CD4-positive, alpha-beta T cell treated with Interleukin-17A for 4 hours (primary cell): ENCODE measurements at places on chromosomes 13 and 19.

- DNase-seq = no peak
These were observed 29.6 kb upstream of the TSC22D1 start for GRCh38 chr13:44605721-44606120.

DNA sequence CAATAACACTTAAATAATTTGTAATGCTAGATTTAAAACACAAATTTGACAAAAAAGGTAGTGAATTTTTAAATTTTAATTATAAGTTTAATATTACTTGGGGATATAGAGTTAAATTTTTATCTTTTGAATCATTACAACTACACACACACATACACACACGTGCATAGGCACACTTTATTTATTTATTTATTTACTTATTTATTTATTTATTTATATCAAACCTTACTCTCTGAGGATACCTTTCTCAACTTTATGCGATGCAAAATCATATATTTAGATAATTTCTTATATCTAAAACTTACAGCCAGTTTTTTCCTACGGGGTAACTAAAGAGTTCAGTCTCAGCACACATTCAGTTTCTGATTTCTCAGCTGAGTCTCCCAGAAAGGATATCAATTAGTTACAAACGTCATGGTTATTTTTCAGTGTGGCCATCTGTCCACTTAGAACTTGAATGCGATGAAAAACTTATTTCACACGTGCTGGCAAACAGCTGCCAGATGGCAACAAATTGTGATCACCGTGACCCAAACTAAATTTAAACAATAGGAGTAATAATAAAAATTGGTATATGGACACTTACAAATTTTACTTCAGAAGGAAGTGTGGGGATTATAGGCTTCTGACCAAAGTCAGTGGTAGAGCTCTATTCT, 683.1 kb upstream of the PRR20A start:
- DNase-seq = no peak

DNA sequence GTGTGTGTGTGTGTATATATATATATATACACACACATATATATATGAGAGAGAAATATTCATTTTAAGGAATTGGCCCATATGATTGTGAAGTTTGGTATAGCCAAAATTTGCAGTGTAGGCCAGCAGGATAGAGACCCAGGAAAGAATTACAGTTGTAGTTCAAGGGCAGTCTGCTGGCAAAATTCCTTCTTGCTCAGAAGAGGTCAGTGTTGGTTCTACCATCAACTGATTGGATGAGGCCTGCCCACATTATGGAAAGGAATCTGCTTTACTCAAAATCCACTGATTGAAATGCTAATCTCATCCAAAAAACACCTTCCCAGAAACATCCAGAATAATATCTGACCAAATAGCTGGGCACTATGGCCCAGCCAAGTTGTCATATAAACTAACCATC, 24.0 kb downstream of the RNF6 start:
- DNase-seq = no peak

- DNase-seq = no peak
These were observed 1.1 kb upstream of the MRPL34 start for GRCh38 chr19:17304386-17305215.

- DNase-seq = no peak
These were observed 5.3 kb upstream of the MYBPC2 start for GRCh38 chr19:50427318-50427925.
